ENCODE measurements at places on chromosomes 7 and 10.
A peak's percentile ranks its signal among the peaks of the same experiment; 100 is the strongest.

- peak; percentile 61 for DNase-seq
Observed at GRCh38 chr7:80060218-80060806, 74.3 kb upstream of the GNAI1 start.

GRCh38 chr10:97612386-97612785, 20.9 kb downstream of the MORN4 start:
- DNase-seq, result peak; percentile 50

DNA sequence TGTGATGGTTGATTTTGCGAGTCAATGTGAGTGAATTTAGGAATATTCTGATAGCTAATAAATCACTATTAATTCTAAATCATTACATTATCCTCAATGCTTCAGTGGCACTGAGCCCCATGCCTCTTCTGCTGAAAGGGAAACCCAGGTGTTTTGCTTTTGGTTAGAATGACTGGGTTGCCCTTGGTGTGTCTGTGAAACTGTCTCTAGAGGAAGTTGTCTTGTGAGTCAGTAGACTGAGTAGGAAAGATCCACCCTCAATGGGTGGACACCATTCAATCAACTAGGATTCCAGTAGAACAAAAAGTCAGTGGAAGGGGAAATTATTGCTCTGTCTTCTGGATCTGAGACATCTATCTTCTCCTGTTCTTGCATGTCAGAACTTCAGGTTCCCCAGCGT, 472.4 kb downstream of the ANKRD7 start:
- peak; percentile 5 for DNase-seq

DNA sequence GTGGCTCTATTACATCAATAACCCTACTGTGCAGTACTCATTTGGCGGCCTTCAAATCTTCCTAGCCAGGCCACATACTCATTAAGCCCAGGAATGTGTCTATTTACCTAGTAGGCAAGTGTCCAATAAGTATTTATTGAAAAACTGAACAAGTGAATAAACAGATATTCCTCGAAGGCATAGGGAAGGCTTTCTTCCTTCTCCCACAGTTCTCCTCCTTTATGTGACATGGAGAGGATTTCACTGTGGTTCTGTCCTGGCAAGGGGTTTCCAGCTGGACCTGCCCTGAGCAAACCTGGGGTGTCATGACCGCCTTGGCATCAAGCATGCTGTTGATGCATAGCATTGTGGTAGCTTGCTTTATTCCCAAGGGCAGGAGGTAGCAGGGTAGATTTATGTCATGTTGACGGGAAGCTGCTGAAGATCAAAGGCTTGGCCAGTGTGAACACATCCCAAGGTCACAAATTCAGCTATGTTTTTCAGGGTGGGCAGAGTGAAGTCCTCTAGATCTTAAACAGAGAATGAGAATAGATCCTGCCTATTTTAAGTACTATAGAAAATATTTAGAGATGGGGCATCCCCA, 195.1 kb downstream of the INHBA start:
- no peak for DNase-seq

DNA sequence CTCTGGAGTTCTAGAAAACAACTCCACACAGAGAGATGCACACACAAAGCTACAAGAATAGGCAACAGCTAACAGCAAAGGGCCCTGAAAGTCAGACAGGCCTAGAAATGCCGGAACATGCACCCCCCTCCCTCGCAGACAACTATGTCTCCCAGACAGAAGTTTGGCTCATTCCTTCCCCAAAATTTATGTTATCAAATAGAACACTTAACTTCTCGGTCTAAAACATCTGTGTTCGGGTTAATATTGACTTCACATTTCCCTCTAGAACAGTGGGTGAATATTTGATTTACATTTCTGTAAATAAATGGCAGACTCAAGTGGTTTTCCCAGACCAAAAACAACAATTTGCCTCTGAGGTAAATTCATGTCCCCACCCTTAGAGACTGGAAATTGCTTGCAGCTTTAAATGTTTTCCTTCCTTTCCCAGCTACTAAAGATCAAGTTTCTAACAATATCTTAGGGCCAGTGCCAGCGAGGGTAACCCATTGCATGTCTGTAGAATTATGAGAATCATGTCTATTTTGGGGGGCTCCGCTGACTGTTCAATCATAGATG, 92.5 kb upstream of the INHBA start:
- DNase-seq, result no peak

DNA sequence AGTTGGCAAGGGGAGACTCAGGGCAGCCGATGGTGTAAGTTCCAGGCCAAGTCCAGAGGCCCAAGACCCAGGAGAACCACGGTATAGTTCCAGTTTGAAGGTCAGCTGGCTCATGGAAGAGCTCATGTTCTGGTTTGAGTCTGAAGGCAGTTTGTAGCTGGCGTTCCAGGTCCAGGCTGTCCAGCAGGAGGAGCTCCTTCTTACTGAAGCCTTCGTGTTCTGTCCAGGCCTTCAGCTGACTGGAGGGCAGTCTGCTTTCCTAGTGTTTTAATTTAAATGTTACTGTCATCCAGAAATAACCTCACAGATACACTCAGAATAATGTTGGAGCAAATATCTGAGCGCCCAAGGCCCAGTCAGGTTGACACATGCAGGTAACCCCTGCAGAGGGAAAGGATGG, 4.2 kb downstream of the SUN1 start:
- DNase-seq, result peak; percentile 47

GRCh38 chr7:140390034-140390433, 8.3 kb downstream of the SLC37A3 start:
- DNase-seq, result no peak

GRCh38 chr10:8444630-8445029, 390.1 kb downstream of the GATA3 start:
- peak; percentile 1 for DNase-seq

DNA sequence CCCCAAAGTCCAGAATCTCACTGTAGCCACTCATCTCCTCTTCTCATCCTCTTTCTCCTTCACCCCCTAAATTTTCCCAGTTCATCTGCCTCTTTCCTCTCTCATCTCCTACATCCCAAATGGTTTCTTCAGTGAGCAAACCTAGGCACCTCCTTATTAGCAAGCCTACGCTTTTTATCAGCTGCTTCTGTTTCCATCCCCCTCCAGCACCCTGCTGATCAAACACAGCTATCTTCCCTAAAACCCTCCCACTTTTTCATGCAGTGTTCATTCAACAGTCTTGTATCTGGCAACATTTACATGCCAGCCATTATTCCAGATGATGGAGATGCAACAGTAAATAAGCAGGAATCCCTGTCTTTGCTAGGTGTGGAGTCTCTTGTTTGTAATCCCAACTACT, 3.3 kb upstream of the ABRAXAS2 start:
- DNase-seq, result no peak

- no peak for DNase-seq
Observed at GRCh38 chr10:3139216-3139910, 33.2 kb downstream of the PITRM1 start.

- peak; percentile 73 for DNase-seq
Observed at GRCh38 chr7:17404006-17404405, 105.6 kb downstream of the AHR start.

DNA sequence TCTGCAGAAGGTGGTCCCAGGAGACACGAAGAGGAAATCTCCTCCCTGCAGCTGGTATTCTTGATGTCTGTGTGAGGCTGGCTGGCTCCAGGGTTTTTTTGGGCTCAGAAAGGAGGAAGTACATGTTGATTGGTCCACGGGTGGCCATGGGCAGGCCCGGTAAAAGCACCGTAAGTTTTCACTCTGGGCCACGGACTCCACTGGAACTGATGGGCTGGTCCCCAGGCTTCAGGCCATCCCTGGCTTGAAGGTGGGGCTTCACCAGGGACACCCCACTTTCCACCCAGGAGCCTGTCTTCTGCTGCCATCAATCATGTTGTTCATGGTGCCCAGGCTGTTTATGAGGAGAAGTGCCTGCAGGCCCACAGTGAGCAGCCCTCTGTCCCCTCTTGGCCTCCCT, 736.8 kb downstream of the PCDH15 start:
- peak; percentile 9 for DNase-seq

DNA sequence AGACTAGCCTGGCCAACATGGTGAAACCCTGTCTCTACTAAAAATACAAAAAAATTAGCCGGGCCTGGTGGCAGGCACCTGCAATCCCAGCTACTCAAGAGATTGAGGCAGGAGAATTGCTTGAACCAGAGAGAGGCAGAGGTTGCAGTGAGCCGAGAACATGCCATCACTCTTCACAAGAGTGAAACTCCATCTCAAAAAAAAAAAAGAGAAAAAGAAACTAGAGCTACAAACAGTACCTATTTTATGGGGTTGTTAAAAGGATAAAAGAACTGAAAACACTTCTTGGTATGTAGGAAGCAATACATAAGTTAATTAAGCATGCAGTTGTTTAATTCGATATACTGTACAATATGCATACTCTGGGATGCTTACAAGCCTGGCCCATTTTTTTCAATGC, 216.9 kb downstream of the SORCS1 start:
- DNase-seq, result no peak

DNA sequence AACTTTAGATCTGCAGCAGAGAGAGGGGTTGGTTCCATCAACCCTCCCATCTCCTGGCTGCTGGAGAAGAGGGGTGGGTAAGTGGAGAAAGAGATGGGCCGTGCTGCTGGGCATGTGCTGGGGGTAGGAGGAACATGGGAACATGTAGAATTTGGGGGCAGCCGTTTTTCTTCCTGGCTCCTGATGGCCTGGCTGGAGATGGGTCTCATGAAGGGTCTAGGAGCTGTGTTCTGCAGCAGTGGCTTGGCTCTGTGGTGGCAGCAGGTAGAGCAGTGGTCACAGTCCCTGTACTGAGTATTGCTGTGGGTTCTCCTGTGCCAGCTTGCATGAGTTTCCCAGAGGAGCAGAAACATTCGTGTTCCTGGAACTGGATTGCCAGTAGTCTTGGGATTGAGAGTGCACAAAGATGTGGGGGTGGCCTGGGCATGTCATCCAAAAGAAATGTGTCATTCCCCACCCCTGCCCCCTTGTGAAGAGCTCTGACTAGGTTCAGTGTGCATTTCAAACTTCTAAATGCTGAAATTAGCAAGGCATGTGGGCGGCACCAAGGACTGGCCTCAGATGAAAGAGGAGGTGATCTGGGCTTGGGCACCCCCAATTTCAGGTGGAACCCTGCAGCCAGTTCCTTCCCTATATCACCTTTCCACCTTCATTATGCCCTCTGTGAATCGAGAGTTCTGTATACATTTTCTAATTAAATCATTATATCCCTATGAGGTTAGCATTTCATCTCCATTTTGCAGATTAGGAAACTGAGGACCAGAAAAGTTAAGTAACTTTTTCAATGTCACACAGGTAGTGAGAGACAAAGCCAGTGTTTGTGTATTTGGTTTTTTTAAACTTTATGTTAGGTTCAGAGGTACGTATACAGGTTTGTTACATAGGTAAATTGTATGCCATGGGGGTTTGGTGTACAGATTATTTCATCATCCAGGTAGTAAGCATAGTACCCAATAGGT, 2.1 kb downstream of the CHST3 start:
- DNase-seq, result no peak

- DNase-seq, result peak; percentile 53
Observed at GRCh38 chr10:77144656-77145055, 493.0 kb downstream of the KCNMA1 start.

DNA sequence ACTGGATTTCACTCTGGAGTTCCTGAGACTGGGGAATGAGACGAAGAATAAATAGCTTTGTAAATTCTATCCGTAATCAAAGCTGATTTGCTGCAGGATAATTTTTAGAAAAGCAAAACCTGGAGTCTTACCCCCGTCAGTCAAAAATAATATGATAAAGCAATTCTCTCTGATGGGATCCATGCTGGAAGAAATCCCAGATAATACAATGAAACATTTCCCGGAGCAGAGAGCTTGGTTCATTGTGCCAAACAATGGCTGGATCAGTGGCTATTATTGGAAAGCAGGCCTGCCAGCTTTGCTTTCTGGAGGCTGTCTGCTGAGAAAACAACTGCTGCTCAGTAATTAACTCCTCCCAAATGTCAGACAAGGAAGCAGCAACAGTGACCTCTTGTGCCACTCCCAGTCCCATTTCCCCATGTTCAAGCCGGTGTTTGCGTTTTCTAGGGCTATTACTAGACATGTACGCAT, 609.4 kb upstream of the PCDH15 start:
- DNase-seq, result peak; percentile 11

DNA sequence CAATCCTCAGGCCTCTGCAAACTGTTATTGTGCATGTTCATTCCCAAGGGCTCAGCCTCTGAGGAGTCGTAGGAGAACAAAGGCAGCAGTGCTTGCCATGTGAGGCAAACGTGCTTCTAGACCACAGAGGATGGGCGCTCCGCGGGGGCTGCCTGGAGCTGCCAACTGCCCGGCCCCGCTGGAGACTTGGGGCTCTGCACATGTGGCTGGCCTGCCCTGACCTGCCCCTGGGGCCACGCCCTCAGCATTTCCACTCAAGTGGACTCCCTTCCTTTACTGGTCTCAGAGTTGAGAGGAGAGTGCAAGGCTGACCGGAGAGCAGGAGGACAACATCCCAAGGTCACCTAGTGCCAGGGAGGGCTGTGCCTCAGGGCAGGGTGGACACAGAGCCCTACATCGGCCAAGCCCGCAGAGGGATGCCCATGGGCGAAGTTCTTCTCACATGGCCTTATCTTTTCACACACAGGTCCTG, 222.3 kb upstream of the ZNF32 start:
- no peak for DNase-seq

- DNase-seq, result peak; percentile 70
Observed at GRCh38 chr7:43906331-43907010, at the start of gene URGCP. Gene URGCP (minus strand): TSS chr7:43906596. CDS start chr7:43906575, 21 bp downstream.

GRCh38 chr10:37439826-37440225, 314.4 kb downstream of the ANKRD30A start:
- no peak for DNase-seq

- no peak for DNase-seq
Observed at GRCh38 chr10:63355682-63356081, 110.1 kb downstream of the JMJD1C start.

- DNase-seq, result no peak
Observed at GRCh38 chr7:30750683-30751650, 968 bp upstream of the INMT start.

- peak; percentile 16 for DNase-seq
Observed at GRCh38 chr10:96584035-96584434, 2.8 kb downstream of the TM9SF3 start.

GRCh38 chr7:118352867-118353453, 128.5 kb downstream of the ANKRD7 start:
- peak; percentile 87 for DNase-seq

DNA sequence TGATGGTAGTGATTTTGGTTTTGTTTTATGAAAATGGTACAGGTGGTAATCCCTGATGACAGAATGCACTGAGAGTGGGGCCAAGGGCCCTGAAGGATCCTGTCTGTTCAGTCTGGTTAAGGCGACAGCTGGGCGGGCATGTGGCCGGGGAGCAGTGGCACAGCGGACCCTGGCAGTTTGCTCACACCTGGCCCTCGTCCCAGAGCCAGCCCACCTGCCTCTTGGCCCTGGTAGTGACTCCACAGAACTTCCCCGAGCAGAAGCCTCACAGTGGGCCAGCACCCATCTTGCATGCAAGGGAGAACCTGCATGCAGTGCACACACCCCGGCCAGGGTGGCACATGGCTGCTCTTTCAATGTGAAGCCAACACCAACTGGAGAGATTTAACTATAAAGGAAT, 82.8 kb downstream of the ALOX5 start:
- no peak for DNase-seq
